ENCODE measurements at places on chromosomes 2 and 18. TPM values are rescaled to one million over a fixed set of nuclear protein-coding genes. Genes with fewer than 3 reads are reported as not detected.

DNA sequence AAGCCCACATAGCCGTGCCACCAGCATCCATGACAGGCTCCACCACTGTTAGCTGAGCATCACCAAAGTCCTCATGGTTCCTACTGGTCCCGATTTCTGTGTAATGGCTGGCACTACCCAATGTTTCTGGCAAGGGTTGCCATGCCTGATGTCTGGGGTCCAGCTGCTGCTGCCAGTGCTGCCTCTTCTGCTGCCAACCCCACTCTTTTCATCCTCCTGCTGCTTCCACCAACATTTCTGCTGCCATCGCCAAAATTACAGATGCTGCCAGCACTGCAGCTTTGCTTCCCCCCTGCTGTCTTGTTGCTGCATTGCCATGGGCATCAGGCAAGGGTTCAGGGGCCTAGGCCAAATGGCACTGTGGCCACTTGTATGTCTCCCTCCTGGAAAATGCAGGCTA lies 152.9 kb downstream of the LRRTM1 start:
- no peak for DNase-seq

GRCh38 chr2:201415149-201415548 lies 36.1 kb downstream of the TRAK2 start:
- DNase-seq, result no peak

DNA sequence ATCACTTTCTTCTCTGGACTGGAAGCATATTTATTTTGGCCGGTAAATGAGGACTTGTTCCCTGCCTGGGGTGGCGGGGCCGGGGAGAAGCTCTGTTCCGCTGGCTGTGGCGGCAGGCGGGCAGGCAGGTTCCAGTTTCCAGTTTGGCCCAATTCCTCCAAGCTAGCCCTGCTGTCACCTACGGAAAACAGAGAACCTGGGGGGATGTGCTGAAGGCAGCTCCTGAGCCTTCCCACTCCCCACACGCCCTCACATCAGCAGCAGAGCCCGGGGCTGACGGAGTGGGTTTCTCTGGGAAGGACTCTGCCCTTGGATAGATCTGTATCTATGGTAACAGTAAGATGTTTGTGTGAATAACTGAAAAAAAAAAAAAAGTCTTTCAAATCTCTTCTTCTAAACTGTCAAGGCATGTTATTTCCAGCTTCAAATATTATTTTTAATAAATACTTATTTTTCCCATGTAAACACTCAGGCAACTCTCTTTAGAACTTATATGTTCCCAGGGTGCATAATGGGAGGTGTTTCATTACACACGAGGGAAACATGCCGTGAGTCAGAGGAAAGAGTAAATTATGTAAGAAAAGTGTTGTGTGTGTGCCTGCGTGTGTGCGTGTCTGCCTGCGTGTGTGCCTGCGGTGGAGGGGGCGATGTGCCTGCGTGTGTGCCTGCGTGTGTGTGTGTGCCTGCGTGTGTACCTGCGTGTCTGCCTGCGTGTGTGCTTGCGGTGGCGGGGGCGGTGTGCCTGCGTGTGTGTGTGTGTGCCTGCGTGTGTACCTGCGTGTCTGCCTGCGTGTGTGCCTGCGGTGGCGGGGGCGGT lies 116.1 kb upstream of the ZNF516 start:
- DNase-seq, result no peak

DNA sequence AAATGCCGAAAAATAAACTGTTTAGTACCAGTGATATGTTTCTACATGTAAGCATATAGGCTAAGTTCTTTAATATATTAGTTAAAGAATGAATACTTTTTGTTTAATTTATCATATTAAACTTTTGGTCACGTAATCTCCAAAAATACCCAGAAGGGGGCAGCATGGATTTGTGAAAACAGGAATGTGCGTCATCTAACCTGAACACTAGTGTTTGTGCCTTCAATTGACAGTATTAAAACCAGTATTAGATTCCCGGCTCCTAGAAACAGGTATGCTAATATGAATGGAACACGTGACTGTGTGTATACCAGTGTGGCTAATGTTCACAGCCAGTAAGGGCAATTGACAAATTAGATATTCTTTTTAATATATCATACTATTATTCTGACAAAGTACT lies 51.8 kb downstream of the WDR7 start:
- peak; percentile 20 for DNase-seq

DNA sequence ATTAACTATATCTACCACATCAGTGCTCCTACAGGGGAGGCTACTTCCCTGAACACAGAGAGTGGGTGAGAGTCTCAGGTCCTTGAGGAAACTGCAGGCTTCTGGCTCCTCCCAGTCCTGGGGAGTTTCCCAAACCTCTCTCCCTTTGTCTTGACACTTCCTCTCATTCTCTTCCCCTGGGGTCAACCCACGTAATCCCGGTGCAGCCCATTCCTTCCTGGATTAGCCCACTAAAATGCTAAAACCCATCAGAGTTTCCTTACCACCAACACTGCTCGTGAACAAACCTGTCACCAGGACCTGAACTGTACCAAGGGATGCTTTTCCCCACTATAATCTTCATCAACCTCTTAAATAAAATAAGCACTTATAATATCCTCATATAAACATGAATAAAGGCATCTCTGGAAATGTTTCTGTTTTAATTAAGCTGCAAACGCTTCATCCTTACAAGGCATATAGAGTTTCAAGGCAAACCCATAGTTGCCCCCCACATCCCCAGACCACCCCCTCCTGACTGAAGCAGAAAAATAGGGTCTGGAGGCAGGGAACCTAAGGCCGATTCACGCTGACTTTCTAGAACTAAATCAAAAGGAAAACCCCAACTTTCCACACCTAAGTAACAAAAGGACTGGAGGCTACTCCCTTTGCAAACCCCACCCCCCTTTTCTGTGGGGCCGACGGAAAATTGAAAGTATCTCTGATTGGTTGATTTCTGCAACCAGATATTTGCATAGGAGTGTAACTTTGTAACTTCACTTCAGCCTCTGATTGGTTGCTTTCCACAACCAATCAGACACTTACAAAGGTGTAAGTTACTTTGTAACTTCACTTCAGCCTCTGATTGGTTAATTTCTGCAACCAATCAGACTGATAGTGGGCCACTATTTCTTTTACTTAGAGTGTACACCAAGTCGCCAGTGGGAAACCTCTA lies 19.0 kb downstream of the TMSB10 start:
- peak; percentile 85 for DNase-seq

GRCh38 chr2:8475349-8476031 lies 206.4 kb upstream of the ID2 start:
- DNase-seq, result no peak

DNA sequence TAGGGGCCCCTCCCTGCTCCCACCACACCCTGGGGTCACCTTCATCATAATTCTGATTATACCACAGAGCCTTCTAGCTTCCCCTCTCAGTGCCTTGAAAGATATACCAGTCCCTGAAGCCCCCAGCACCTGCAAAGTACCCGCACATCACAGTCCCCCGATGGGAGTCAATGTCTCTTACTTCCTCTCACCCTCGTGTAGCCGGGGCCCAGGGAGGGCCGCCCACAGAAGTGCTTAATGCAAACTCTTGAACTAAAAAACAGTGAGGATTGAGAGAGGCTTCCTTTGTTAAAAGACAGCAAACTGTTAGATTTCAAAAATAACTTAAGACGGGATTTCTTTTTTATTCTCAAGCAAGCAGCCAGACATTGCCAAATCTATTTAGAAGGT lies 76.5 kb downstream of the SFXN5 start:
- DNase-seq, result no peak

GRCh38 chr2:20150806-20151571 lies 73.9 kb downstream of the SDC1 start:
- DNase-seq, result no peak

DNA sequence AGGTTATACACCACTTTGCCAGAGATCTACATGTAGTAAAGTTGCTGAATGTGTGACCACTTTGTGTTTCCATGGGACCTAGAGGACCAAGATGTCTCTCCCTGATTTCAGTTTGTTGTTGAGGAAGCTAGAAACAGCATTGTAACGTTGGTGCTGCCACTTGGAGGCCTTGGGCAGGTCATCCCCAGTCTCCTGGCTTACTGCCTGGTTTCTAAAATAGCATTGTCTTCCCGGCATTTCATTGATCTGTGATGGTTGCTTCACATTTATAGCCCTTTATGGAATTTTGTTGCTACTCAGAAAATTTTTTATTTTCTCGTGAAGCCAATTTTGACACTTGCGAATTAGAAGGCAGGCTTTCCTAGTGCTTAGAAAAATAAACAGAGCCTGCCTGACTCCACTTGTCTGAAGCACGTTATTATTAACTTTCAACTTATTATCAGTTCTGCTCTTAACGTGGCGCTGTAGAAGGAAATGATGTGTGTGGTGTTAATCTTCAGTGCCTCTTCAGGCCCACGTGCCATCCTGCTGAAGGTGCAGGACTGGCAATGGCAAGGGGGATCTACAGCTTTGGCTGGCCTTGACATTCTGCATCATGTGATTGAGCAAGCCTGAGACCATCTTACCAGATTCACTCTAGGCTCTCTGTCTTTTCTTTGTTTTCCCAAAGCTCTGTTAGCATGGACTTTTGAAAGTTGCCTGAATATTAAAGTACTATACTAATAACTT lies 59.9 kb downstream of the INPP4A start:
- no peak for DNase-seq

GRCh38 chr2:86239326-86239725 lies 40.1 kb downstream of the MRPL35 start:
- no peak for DNase-seq

GRCh38 chr2:188495969-188496431 lies 204.3 kb downstream of the GULP1 start:
- DNase-seq, result no peak

DNA sequence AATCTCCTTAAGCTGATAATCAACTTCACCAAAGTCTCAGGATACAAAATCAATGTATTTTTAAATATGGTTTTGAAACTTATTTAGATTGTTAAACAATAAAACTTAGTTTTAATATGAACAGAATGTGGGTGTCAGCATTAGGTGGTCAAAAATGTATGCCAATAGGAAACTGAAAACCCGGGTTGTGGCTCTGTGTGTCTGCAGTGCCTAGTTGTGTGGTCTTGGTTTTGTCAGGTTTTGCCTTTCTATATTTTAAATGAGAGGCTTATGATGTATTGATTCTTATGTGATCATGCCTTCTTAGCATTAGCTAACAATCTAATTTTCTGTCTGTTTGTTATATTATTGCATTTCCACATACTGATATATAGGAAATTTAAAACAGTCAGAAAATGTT lies 227.8 kb downstream of the ZNF407 start:
- DNase-seq, result no peak

The UGT1A5 gene
- not detected for total RNA-seq
